Aorta (tissue), 5 donors: ENCODE measurements at places on chromosomes 2 and 18. TPM values are rescaled to one million over a fixed set of nuclear protein-coding genes. Genes with fewer than 3 reads are reported as not detected.
A peak's percentile ranks its signal among the peaks of the same experiment; 100 is the strongest.

DNA sequence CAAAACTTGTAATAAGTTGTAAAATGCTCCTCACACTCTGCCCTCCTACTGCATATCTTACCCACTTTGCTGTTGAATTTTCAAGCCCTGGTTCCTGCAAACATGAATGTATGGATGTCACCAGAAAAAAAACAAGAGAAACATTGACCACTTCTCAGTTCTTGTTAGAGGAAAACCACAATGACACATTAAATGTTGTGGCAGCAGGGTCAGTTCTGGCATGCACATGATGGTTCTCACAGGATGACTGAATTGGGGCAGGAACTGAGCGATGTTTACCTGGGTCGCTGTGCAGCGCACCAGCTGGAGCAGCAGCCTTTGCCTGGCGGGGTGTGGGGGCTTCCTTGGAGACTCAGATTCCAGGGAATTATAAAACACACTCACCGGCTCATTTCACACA is 14.0 kb upstream of the PRKCE start:
- DNase-seq = no peak

Gene SCTR
- total RNA-seq = not detected

GRCh38 chr2:124983595-124983994 is 958.5 kb downstream of the CNTNAP5 start:
- no peak for DNase-seq

DNA sequence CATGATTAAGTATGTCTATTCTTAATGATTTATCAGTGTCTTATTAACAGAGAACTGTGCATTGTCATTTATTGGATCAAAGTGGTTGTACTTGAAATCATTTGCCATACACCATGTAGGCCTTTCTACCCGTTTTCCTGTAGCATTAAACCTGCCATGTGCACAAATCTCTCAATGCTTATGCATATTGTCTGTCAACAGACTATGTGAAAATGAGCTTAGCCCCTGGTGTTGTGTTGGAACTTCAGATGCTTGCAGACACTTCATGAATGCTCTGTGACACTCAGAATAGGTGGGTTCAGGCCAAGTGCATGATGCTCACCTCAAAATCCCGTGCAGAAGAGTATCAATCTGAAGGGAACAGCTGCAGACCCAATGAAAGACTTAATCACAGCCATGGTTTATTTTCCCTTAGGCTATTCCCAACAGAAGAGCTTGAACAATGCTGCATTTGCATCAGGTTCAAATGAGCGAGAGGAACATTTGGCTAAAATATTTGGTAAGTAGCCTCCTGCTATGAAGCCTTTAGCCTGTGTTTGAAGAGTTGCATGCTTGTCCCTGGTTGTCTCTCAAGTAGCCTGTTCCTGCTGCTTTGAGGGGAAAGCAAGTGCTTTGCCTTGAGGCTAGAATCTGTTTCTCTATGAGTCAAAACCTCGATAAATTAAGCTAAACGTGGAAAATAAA is 6.1 kb downstream of the C2orf92 start:
- no peak for DNase-seq

GRCh38 chr2:458425-458815 is 170.5 kb upstream of the ALKAL2 start:
- DNase-seq = no peak

Gene ABHD1
- not detected for total RNA-seq

DNA sequence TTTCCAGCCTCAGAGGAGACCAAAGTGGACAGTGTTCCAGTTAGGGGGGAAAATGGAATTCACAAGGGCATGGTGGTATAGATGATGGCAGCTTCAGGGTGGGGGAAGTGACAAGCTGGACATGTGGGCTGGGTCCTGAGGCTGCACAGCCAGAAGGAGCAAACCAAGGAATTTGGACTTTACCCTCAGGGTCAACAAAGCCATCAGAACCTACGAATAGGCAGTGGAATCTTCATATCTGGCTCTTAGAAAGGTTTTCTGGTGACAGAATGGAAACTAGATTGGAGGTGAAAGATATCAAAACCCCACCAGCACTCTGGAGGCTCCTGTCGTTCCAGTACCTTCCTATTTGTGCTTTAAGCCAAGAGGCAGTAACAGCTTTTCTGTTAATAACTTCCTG is 127.1 kb downstream of the SETBP1 start:
- DNase-seq = no peak

Gene SLC5A7
- 0.19 TPM for total RNA-seq

GRCh38 chr2:221323513-221323912 is 248.6 kb downstream of the EPHA4 start:
- no peak for DNase-seq

GRCh38 chr18:13592246-13592645 is 134.1 kb downstream of the FAM210A start:
- DNase-seq = no peak

- DNase-seq = no peak
Measured at GRCh38 chr2:45690231-45690630, 38.8 kb downstream of the PRKCE start.

GRCh38 chr2:233009661-233010060 is 3.4 kb downstream of the NGEF start:
- peak; percentile 40 for DNase-seq

Gene SERPINB10
- total RNA-seq = not detected

GRCh38 chr2:214226061-214226460 is 184.8 kb upstream of the VWC2L start:
- no peak for DNase-seq

GRCh38 chr18:11591957-11592356 is 17.4 kb upstream of the SLC35G4 start:
- DNase-seq = no peak

DNA sequence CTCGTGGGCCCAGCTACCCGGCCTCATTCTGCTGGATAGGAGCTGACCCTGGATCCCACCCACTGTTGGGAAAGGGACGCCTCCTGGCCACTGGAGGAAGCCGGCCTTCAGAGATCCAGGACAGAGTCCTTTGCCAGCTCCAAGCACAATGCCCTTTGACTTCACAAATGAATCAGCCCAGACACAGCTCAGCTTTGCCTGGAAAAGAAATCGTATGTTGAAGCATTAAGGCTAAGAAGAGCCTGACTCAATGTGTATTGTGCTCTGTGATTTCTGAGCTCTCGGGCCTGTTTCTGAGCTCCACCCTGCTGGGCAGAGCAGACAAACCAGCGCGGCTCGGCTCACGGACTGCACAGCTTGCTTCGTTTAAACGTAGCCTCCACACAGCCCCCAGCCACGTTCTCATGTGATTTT is 162.9 kb upstream of the APCDD1 start:
- no peak for DNase-seq

GRCh38 chr2:122203523-122203922 is 448.1 kb downstream of the TSN start:
- DNase-seq = no peak

DNA sequence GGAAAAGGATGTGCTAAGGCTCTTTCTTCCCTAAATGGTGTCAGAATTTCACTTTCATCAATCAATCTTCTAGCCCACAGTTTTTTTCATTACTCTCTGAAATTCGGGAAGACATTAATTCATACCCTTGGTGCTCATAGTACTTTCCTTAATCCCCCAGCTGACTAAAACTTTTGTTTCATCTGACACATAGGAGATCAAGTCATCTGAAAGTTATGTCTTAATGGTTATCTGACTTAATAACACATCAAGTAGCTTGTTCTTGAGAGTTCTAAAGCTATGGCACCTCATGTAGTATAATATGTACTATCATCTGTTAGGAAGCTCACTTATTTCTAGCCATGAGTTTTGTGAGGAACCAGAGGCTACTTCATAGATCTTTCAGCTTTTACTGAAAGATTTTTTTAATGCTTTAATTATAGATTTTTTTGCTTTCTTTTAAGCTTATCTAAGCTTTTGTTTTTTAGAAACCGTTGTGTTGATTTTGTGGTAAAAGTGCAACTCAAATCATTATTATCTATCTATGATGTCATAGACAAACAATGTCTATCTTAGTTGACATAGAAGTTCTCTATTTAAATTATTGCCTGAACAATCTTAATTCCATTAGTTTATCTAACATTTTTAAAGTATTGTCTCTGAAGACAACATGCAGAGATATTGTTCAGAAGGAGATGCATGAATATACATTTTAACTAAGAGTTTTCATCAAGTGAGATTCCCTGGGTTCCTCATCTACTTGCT is 93.6 kb upstream of the UBXN4 start:
- DNase-seq = no peak

GRCh38 chr2:85355073-85355410 is 473 bp downstream of the ELMOD3 start:
- no peak for DNase-seq

Gene DCC
- not detected for total RNA-seq

DNA sequence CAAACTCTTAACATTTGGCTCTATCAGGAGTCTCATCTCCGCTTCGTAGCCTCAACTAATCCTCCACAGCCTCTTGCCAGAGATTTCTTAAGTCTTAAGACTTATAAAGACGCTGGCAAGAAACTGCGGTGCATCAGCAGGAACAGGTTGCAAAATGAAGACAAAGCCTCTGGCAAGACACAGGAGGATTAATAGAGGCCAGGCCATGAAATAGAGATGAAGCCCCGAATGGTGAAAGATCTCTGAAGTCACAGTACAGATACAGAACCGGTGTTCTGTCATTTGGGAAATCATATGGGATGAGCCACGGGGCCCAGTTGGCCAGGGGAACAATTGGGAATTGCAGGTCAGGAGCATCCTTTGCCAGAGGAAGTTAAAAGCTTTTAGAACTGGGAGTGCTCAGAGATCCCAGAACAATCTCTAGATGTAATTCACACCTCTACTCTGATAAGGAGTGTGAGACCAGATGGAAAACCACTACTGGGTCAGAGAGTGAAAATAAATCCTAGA is 190.9 kb upstream of the FOSL2 start:
- DNase-seq = no peak

DNA sequence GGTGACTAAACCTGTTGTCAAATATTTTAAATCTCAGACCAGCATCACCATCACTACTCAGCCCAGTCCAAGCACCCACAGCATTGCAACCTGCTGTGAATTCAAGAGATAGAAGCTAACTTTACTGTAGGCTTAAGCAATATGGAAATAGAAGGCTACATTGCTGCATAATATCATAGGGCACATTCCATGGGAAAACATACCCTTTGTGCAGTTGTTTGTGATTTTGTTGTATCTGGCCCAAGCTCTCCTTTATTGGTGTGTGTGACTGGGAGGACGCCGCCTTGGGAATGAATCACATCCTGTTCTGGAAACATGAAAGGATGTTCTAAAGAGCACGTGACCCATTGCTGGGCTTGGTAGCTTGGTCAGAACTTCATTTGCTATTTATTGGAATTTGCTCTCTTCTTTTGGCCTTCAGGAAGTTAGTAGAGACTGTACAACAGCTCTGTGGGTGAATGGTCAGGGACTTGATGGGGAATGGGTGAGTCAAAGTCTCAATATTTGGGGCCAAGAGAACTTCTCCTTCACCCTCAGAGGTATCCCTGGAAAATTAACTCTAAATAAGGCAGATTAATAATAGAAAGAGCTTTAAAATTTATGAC is 106.8 kb upstream of the SERPINE2 start:
- no peak for DNase-seq

Gene CCDC195
- total RNA-seq = not detected

Gene GRHL1
- total RNA-seq = 1.6 TPM

GRCh38 chr2:204004912-204005311 is 68.3 kb downstream of the ICOS start:
- no peak for DNase-seq

DNA sequence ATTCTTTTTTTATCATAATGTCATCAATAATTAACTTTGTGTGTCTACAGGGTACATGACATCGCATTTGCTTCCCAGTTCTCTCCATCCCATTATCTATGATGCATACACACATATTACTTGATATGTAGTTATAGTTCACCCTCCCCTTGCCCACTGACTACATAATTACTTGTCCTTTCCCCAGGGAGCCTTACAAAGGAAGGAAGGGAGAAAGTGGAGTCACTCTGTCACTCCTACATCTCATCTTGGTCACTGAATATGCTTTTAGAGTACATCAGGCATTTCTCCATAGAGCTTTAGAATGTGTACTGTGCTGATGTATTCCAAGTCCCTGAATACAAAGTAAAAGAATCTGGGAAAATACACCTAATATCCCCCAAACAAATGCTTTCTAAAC is 6.0 kb upstream of the DTNA start:
- DNase-seq = no peak

Gene BCL11A
- 0.97 TPM for total RNA-seq

DNA sequence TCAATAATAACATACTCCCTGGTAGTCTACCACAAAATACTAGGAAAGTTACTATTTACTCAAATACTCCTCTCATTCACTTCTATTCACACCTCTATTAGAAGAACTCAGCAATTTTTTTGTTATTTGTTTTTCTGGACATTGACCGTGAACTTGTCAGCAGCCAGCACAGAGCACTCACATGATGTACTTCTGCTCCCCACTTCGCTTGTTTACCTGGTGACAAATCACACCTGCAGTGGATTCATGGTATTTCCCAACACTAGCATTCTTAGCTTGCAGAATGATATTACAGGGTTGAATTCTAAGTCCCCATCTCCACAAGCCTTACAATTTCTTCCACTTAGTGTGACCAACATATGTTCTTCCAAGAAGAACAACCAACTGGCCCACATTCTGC is 238.2 kb downstream of the SATB2 start:
- DNase-seq = no peak

- DNase-seq = no peak
Measured at GRCh38 chr2:72134408-72134996, 13.2 kb downstream of the CYP26B1 start.

Gene COLEC11
- total RNA-seq = 1.7 TPM

- DNase-seq = peak; percentile 84
Measured at GRCh38 chr2:237627441-237628246, at the start of gene LRRFIP1. LRRFIP1 (plus strand) TSS chr2:237627587; CDS start chr2:237627645, 58 bp downstream.

DNA sequence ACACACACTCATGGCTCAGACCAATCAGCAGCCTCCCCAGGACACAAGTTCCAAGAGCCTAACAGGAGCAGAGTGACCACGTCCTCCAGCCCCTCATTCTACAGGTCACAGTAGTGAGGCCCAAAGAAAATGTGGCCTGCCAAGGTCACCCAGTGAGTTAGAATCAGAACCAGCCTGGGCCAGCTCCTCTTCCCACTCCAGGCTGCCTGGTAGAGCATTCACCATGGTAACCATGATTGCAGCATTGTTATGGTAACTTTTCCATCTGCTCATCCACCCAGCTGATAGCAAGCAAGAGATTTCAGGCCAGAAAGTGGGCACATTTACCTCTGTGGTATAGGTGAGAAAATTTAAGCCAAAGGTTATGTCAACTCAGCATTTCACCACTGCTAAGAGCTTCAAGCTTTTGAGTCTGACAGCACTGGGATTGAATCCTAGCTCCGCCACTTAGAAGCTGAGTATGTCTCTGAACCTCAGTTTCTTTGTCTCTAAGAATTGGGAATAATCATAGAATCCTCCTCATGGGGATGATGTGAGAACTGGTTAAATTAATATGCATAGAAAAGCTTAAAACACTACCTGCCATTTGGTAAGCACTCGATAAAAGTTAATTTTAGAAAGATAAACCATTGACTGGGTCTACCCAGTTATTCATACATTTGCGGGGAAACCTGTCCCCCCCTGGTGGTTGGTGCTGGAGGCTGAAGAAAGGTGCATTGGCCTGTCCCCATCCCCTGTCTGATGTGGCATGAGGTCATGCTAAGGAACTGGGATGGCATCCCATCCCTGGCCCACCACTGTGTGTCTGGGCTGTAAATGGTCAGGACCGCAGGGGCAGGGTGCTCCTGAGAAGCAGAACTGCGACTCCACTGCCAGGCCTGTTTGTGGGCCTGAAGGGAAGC is 181.5 kb downstream of the KLHL29 start:
- DNase-seq = no peak

- peak; percentile 69 for DNase-seq
Measured at GRCh38 chr18:12656938-12657683, 796 bp downstream of the SPIRE1 start.

Gene NEURL3
- total RNA-seq = 0.33 TPM
